ENCODE measurements at places on chromosomes 6 and 20.

- DNase-seq = no peak
These were observed 47.5 kb downstream of the KCNQ5 start for GRCh38 chr6:72669324-72669723.

- DNase-seq = no peak
These were observed 51.9 kb upstream of the MARCKS start for GRCh38 chr6:113805173-113805790.

GRCh38 chr20:23753589-23753988, 2.9 kb upstream of the CST1 start:
- no peak for DNase-seq

GRCh38 chr6:44504301-44504791, 116.8 kb downstream of the CDC5L start:
- no peak for DNase-seq

- no peak for DNase-seq
These were observed 24.7 kb downstream of the ETV7 start for GRCh38 chr6:36362551-36363370.

- DNase-seq = no peak
These were observed 31.3 kb downstream of the MBOAT1 start for GRCh38 chr6:20180935-20181334.

DNA sequence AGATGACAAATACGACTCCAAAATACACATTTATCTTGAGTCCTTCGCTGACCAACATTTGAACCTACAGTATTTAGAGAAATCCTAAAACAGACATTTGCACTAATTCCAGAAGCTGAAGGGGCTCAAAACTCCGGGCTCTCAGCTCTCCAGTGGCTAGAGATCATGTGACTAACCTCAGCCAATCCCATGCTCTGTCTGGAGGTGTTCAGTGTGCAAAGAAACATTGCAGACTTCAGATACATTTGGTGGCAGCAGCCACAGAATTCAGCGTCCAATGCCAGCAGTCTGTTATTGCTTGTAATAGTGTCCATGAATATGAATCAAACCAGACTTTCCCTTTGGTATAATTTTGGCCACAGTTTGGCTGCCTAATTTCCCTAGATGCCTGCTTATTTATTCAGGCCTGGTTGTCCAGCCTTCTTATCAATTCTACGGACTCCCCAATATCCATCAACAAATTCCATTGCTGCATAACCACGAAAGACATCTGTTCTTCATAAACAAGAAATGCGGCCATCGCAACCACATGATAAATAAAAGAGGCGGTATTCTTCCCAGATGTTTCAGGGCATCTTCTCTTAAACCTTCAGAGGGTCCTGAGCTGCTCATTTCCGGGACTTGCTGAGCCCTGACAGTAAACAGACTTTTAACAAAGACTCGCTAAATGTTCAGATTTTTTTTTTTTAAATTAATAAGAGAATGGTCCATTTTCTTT, 14.5 kb upstream of the CYP24A1 start:
- DNase-seq = no peak

DNA sequence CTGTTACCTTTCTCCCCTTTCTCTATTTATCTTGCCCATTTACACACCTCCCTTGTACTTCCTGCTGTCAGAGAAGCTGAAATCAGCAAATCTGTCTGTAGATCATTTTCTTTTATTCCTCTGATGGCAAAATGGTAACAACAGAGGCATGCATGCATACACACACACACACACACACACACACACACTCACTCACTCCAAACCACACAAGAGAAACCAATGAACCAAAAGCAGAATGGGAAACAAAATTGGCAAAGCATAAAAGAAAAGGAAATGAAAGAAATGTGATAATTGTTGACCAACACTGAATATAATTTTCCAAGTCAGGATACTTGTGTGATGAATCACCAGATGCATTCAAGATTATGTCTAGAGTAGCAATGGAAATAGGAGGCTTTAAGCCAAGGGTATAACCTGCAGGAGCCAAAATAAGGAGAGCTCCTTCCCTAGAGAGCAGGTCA, 172.4 kb downstream of the PLCB4 start:
- DNase-seq = no peak

DNA sequence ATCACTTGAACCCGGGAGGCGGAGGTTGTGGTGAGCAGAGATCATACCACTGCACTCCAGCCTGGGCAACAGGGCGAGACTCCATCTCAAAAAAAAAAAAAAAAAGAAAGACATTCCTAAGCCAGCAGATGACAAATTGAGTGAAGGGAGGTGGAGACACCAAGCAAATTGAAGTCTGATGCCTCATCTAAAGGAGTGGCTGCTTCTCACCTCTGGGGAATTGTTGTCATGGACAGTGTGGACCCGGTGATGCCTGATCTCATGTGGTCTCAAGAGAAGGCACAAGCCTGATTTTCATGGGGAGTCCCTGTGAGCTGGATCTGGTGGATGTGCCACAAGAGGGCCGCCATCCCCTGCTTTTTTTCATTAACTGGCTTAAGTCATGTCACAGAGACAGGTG, 272.0 kb downstream of the ZNF217 start:
- no peak for DNase-seq

- DNase-seq = no peak
These were observed 126.5 kb upstream of the QKI start for GRCh38 chr6:163288066-163288465.

DNA sequence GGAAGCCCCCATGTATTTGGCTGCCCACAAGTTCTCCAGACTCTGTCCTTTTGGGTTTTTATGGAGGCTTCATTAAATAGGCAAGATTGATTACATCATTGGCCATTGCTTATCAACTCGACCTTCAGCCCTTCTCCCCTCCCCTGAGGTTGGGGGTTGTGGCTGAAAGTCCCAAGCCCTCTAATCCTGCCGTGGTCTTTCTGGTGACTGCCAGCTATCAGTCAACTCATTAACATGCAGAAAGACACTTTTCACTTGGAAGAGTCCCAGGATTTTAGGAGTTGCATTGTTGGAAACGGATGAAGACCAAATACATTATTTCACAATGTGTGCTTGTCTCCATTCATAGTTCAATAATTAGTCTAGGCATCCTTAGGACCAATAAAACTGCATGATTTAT, 9.5 kb downstream of the CDC5L start:
- no peak for DNase-seq

DNA sequence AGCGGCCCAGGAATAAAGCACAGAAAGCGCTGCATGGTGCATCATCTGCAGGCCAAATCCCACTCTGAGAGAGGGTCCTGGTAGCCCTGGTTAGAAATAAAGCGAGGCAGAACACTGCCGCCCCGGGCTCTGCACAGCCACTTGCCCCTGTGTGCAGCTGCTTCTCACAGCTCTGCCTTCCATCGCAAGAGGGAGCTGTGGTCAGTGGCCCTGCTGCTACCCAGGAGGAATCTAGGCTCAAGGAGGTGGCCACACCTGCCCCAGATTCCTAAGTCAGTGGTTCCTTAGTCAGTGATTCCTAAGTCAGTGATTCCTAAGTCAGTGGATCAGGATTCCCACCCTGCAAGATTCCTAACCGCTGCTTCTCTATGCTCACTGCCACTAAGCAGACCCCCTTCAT, 8.8 kb downstream of the CDH4 start:
- DNase-seq = no peak

DNA sequence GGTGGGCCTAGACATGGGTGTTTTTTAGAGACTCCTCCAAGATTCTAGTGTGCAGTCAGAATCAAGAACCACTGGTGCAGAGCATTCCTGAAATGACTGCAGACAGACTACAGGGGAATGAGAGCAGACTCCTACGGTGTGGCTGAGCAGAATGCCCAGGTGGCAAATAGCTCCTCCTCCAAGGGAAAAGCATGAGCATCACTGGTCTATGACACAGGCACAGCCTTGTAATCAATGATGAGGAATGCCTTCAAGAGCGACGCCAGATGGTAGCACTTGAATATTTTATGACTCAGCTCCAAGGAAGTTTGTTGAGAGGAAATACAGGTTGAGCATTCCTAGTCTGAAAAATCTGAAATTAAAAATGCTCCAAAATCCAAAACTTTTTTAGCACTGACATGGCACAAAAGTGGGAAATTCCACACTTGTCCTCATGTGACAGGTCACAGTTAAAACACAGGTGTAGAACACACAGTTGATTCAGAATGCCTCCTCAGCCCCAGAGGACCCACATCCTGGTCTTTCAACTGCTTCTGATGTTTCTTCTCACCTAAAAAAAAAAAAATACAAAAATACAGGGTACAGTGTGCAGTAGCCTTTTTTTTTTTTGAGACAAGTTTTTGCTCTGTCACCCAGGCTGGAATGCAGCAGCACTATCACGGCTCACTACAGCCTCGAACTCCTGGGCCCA, 10.6 kb upstream of the FAM8A1 start:
- DNase-seq = no peak

- no peak for DNase-seq
These were observed 56.5 kb upstream of the MAP3K7 start for GRCh38 chr6:90643381-90643780.

DNA sequence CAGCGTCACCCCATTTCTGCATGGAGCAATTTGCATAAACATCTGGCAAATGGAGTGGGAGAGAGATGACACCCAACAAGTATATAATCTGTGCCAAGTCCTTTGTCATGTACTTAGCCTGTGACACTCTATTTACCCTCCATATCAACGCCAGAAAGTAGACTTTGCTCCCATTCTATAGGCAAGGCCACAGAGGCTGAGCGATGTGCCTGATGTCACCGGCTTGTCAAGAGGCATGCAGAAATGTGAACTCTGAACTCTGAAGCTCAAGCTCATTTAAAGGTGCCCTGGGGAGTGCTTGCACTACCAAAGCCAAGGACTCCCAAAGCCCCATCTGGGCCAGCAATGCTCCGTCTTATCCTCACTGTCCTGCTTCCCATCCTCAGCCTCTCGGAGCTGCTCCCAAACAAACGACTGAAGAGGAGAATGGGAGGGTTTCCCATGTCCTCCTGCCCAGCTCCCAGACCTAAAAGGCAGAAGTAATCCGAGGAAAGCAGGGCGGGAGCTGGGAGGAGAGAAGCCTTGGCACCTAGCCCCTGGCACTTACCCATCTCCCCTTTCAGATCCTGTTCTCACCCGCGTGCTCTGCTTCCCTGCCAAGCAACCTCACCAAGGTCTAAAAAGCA, 9.2 kb downstream of the CPNE5 start:
- DNase-seq = no peak

DNA sequence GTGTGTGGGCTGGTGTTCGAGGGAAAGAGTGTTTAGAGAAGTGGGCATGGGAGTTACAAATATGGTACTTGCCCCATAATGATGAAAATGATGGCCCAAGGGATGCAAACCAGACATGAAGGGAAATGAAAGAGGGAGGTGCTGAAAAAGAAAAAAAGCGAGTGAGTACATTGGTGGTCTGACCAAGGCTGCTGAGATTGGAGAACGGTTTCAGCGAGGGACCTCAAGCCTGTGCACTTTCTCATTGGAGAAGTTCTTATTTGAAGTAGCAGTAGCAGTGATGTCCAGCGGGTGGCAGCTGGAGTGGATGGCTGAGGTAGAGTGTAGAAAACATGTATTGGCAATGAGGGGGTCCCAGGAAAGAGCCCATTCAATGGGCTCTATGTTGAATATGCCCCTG, 54.8 kb downstream of the TNFAIP3 start:
- no peak for DNase-seq

All from CD4-positive, alpha-beta T cell treated with Interleukin-12 subunit alpha and Interleukin-12 subunit beta, for 1 hour (primary cell).